ENCODE measurements at places on chromosomes 4 and X.

GRCh38 chr4:158817562-158818296 lies 48.9 kb downstream of the FNIP2 start:
- DNase-seq: no peak

GRCh38 chr4:139950568-139950967 lies 203.4 kb downstream of the MAML3 start:
- no peak for DNase-seq

DNA sequence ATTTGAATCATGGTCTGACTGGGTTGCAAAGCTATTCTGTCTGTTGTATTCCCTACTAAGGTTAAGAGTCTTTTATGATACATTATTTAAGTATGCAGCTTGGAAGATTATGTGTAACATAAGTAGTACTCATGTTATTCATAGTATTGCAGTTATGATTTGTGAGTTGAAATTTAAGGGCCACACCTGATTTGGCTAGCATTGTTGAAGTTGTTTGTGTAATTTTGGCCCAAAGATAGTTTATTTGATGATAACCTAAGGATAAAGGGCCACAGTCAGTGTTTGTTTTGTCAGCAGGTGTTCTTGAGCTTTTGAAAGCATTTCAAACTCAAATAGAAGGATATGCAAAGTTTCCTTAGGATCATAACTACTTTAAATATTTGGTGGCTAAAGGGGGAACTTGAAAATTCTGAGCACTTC lies 38.9 kb downstream of the NUDT9 start:
- peak; percentile 85 for DNase-seq

DNA sequence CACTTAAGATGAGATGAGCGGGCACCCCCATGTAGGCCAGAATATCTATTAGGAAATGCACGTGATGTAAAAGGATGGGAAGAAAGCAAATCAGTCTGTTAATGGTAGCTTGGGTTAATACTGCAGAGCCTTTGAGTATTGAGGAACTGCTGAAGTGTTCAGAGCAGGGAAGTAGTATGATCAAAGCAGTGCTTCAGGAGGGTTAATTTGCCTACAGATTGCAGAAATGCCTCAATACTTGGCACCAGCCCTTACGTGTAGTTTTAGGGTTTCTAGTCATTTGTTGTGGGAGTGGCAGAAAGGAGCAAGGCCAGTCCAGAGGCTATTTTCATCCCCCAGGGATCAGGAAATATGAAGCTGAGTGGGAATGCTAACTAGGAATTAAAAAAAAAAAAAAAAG lies 19.7 kb downstream of the ZFX start:
- DNase-seq: no peak

DNA sequence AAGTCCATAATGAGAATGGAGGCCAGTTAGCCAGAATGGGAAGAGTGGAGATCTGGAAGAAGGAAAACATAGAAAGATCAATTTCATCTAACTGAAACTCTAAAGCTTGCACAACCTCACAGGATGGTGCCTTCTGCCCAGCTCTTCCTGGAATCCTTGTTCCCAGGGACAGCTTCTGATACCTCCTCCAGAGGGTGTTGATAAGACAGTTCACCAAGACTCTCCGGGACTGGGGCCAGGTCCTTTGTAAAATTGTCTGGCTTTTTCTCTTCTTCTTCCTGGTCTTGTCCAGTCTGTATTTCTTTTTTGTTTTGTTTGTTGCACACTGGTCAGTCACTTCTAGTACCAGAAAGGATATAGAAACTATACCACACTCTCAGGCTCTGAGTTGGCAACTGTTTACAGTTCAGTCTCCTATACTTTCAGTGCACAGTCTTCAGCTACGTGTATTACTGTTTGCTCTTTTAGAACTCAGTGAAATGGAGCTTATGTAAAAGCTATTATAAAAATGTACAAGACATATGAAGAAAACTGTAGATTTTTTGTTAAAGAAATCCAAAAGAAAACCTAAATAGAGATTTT lies 142.8 kb upstream of the RPL34 start:
- no peak for DNase-seq

DNA sequence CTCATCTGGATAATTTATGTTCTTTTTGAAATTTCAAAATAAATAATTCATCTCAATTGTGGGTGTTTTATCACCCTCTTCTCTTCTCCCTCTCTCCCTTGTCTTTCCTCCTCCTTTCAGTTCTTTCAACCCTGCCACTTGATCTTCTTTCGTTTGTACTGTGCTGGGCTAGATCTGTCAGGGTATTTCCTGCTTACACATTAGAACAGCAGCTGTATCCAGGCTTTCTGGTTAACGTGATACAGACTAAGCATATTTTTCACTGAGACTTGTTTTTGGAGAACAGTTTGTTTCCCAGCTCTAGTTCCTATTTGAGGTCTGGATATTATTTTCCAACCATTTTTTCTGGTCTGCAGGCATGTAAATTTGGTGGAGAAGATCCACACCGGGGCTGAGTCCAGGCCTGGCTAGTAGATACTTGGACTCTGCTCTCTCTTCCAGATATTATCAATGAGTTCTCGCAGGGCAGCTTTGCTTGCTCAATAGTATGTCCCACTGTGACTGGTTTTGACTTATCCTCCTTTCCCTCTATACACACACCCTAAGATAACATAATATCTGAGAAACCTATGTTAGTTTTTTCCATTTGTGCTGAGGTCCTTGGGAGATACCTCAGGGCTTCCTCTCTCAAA lies 1310.7 kb upstream of the TENM3 start:
- no peak for DNase-seq

DNA sequence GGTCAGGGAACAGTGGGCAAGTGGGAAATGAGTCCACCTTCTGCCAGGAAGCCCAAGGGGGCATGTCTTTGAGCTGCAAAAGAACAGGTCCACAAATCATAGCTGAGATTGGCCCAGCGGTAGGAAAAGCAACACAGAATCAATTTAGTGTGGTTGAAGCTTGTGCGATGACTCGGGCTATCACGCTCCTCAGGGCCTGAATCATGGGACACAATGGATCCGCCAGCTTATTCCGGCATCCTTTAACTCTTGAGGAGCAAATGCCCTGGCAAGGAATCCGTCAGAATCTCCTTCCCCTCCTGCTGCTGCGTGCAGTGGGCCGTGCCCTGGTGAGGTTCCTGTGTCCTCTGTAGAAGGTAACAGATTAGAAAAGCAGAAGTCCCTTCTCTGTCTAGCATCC lies 98.0 kb downstream of the RELL1 start:
- DNase-seq: no peak

DNA sequence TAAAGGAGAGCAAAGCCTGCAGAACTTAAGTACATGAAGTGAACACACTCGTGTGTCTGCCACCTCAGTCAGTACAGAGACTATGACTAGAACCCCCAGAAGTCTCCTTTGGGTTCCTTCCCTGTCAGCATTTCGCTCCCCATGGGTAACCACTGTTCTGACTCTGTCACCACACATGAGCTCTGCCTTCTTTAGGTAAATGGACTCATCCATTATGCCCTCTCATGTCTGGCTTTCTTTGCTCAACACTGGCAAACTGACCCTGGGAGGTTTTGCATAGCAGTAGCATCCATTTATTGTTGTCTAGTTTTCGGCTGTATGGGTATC lies 38.5 kb downstream of the TBC1D14 start:
- no peak for DNase-seq

- no peak for DNase-seq
Measured at GRCh38 chrX:49117581-49117980, 6.0 kb downstream of the GPKOW start.

GRCh38 chr4:184384810-184385557 lies 89.4 kb downstream of the IRF2 start:
- DNase-seq: no peak

- DNase-seq: peak; percentile 71
Measured at GRCh38 chr4:17448689-17449088, 63.2 kb downstream of the QDPR start.

DNA sequence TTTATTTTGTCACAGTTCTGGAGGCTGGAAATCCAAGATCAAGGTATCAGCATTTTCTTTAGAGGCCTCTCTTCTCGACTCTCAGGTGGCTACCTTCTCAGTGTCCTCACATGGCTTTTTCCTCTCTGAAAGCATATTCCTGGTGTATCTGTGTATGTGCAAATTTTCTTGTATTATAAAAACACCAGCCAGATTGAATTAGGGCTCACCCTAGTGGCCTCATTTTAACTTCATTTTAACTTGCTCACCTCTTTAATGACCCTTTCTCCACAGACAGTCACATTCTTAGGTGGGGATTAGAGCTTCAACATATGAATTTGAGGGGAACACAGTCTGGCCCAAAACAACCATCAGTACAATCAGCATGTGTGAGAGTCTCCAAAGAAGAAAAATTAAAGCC lies 542.4 kb upstream of the FAM241A start:
- DNase-seq: no peak

GRCh38 chrX:17359500-17359899 lies 15.5 kb upstream of the NHS start:
- DNase-seq: no peak

- no peak for DNase-seq
Measured at GRCh38 chr4:16759931-16760582, 138.4 kb downstream of the LDB2 start.

- DNase-seq: peak; percentile 76
Measured at GRCh38 chrX:15564981-15565579, 35.7 kb downstream of the ACE2 start.

- DNase-seq: no peak
Measured at GRCh38 chr4:24884902-24885301, 27.9 kb downstream of the CCDC149 start.

DNA sequence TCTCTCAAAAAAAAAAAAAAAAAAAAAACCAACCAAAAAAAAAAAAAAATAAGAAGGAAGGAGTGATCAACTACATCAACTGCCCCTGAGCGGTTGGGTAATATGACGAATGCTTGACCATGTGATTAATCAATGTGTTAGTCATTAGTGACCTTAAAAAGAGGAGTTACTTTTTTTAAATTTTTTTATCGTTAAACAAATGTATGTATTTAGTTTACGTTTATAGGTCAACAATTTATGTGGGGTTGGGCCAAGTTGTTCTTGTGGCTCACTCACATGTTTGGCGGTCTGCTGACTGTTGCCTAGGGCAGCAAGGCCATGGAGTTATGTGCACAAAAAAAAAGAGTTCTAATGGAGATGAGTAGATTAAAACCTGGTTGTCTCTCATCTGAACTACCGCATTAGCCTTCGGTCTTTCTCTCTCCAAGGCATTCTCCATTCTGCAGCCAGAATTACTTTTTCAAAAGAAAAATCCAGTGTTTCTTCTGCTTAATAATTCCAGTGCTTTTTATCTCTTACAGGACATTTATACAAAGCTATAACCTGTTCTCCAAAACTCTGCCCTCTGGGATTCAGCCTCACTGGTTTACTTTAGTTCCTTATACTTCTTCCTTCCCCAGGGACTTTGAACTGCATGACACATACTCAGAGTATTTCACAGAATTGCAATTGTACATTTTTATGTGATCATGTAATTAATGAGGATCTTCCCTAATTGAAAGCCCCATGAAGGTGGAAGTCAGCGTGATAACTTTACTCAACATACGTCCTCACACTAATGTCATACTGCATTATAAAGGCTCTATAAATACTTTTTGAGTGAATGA lies 505.5 kb downstream of the ANKRD50 start:
- DNase-seq: peak; percentile 29

GRCh38 chrX:55028040-55028439 lies 2.7 kb downstream of the ALAS2 start:
- no peak for DNase-seq

DNA sequence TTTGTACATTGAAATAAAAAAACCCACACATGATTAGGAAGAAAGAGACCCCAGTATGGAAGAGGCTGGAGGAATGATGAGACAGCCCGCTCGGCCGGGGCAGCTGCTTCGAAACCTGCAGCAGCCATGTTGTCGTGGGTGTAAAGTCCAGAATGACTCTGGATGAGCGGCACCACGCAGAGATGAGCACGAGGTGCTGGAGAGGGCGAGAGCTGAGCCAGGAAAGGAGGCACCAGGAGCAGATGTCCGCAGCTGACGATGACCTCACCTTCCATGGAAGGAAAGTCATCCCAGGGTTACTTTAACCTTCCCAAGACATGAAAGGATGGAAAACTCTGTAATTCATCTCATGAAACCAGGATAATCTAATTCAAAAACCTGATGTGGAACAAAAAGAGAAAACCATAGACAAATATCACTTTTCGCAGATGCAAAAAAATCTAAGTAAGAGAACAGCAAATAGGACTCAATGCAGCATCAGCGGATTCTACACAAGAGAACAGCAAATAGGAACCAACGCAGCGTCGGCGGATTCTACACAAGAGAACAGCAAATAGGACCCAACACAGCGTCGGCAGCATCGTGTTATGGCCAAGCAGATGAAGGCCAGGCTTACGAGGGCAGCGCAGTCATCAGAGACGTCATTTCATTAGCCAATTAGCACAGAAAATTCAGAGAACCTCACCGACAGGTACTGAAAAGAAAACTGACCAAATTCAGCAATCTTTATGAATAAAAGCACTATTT lies 25.9 kb upstream of the SPON2 start:
- DNase-seq: no peak

GRCh38 chr4:6806924-6807626 lies 24.5 kb downstream of the KIAA0232 start:
- no peak for DNase-seq

DNA sequence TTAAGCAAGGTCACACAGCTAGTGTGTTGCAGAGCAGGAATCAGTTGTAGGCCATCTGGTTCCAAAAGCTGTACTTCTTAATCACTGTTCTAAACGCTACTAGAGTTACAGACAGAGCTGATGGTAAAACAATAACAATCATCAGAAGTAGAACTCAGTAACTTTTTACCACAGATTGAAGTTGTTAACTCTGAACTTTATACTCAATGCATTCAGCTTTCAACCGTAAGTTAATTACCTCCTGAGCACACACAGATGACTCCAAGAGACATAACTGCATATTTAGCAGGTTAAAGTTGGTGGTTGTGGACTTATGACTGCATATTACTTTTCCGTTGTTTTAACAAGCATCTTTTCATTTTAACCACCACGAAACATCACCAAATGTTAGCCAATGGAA lies 127.3 kb downstream of the PRSS12 start:
- no peak for DNase-seq

- DNase-seq: no peak
Measured at GRCh38 chrX:66756717-66757116, 117.8 kb upstream of the EDA2R start.
